Bronchus fibroblast of lung (primary cell): ENCODE measurements at places on chromosomes 2 and 18. TPM values are rescaled to one million over a fixed set of nuclear protein-coding genes. Genes with fewer than 3 reads are reported as not detected.

RALBP1 gene
- total RNA-seq = 51.7 and 57.0 TPM in 2 replicates

MAPK4 gene
- total RNA-seq = not detected in 2 replicates

EVA1A gene
- 28.4 and 28.7 TPM in 2 replicates for total RNA-seq

CYTIP gene
- not detected in 2 replicates for total RNA-seq

ZNF804A gene
- 2.7 and 3.7 TPM in 2 replicates for total RNA-seq

HRH4 gene
- not detected in 2 replicates for total RNA-seq

CABLES1 gene
- total RNA-seq = 1.5 and 1.8 TPM in 2 replicates

PROKR1 gene
- not detected in 2 replicates for total RNA-seq

BIN1 gene
- total RNA-seq = 38.8 and 40.7 TPM in 2 replicates

ANKRD30B gene
- under 0.01 TPM in 1 of 2 replicates, not detected in the other for total RNA-seq

ZSWIM2 gene
- under 0.01 TPM in 1 of 2 replicates, not detected in the other for total RNA-seq

MERTK gene
- total RNA-seq = 0.74 and 2.4 TPM in 2 replicates

MSTN gene
- under 0.01 TPM in 2 replicates for total RNA-seq

NETO1 gene
- 0.74 and 1.2 TPM in 2 replicates for total RNA-seq

LYPD6 gene
- 3.6 and 4.5 TPM in 2 replicates for total RNA-seq

ANKRD29 gene
- total RNA-seq = 0.67 and 0.89 TPM in 2 replicates

RTN4 gene
- 463 and 506 TPM in 2 replicates for total RNA-seq

SIX3 gene
- not detected in 2 replicates for total RNA-seq

CCBE1 gene
- total RNA-seq = 52.3 and 55.1 TPM in 2 replicates

RND3 gene
- total RNA-seq = 35.4 and 42.9 TPM in 2 replicates

KCNG2 gene
- 1.9 and 3.9 TPM in 2 replicates for total RNA-seq

WNT10A gene
- total RNA-seq = not detected in 2 replicates

CD226 gene
- under 0.01 TPM in 1 of 2 replicates, not detected in the other for total RNA-seq

FTCDNL1 gene
- 0.30 and 1.2 TPM in 2 replicates for total RNA-seq

CACNB4 gene
- under 0.01 and 0.15 TPM in 2 replicates for total RNA-seq

VSNL1 gene
- total RNA-seq = 0.17 and 1.0 TPM in 2 replicates

C2orf92 gene
- total RNA-seq = 0.15 and 0.67 TPM in 2 replicates

SELENOI gene
- total RNA-seq = 10.3 and 12.3 TPM in 2 replicates

ONECUT2 gene
- under 0.01 TPM in 2 replicates for total RNA-seq

C2orf81 gene
- 2.4 and 3.7 TPM in 2 replicates for total RNA-seq

LPIN2 gene
- total RNA-seq = 22.9 and 28.7 TPM in 2 replicates

UGT1A10 gene
- total RNA-seq = not detected in 2 replicates

CD8B2 gene
- not detected in 2 replicates for total RNA-seq

CAPN14 gene
- total RNA-seq = under 0.01 TPM in 2 replicates

ZNF532 gene
- total RNA-seq = 33.0 and 40.3 TPM in 2 replicates

PSMA8 gene
- total RNA-seq = not detected in 2 replicates

MARCHF4 gene
- 0.67 and 1.2 TPM in 2 replicates for total RNA-seq

DSEL gene
- 18.0 and 21.5 TPM in 2 replicates for total RNA-seq

CIDEA gene
- total RNA-seq = 0.84 and 1.2 TPM in 2 replicates

HJURP gene
- total RNA-seq = 39.4 and 40.5 TPM in 2 replicates

CCDC102B gene
- total RNA-seq = 2.4 and 5.4 TPM in 2 replicates

EPB41L3 gene
- total RNA-seq = 34.5 and 36.8 TPM in 2 replicates

ASAP2 gene
- 13.4 and 17.8 TPM in 2 replicates for total RNA-seq

SLC5A7 gene
- total RNA-seq = not detected in 2 replicates

TBR1 gene
- not detected in 2 replicates for total RNA-seq

C2orf66 gene
- total RNA-seq = not detected in 2 replicates

AQP12B gene
- not detected in 2 replicates for total RNA-seq

SCN3A gene
- 0.15 and 0.17 TPM in 2 replicates for total RNA-seq

ATP8B1 gene
- total RNA-seq = 18.1 and 22.7 TPM in 2 replicates

NEURL3 gene
- total RNA-seq = not detected in 2 replicates

GPBAR1 gene
- total RNA-seq = 0.17 TPM in 1 of 2 replicates, not detected in the other
